ENCODE measurements at places on chromosomes 5 and 9.

DNA sequence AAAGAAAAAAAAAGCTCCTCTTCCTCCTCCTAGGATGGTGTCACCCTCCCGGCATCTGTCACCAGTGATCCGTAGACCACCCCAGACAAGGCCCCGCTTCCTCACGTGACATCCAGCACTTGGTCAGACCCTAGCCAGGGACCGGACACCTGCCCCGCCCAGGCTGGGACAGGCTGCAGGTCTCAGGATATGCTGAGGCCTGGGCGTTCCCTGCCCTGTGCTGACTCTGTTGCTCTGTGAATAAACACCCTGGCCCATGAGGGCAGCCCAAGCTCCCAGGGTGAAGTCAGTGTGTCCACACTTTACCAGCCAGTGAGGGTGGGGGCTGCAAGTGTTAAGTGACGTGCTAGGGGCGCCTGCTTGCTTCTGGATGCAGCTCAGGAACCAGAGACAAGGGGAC, 5.6 kb downstream of the EDF1 start:
- no peak for DNase-seq

DNA sequence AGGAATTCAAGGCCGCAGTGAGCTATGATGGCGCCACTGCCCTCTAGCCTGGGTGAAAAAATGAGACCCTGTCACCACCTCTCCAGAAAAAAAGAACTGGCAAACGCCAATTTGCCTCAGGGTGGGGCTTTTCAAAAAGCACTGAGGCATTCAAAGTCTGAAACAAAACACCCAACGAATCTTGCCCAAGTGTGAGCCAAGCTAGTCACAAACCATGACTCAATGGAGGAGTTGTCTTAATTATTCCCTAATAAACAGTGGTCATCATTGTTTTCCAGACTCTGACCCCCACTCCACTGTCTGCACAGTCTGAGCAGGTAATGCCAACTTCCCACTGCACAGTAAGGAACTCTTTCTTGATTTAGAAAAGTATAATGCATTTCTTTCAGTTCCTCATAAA, 16.8 kb downstream of the FRMD3 start:
- DNase-seq: no peak

GRCh38 chr9:90420768-90421513, 221.7 kb downstream of the DIRAS2 start:
- DNase-seq: no peak

DNA sequence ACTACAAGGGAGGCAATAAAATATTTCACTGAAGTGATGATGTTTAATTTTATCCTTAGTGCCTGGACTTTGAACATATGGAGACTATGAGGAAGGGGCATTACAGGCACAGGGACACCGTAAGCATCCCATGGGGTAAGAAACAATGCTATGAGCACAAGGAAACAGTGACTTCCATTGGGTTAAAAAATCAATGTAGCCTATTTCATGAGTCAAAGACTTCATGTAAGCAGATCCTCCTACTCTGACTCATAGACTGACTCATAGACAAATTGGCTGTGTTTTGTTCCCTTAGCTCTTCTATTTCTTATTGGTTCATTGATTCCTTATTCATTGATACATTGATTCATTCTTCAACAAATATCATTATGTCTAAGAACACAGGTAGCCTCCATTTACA, 351.0 kb downstream of the PRELID2 start:
- no peak for DNase-seq

DNA sequence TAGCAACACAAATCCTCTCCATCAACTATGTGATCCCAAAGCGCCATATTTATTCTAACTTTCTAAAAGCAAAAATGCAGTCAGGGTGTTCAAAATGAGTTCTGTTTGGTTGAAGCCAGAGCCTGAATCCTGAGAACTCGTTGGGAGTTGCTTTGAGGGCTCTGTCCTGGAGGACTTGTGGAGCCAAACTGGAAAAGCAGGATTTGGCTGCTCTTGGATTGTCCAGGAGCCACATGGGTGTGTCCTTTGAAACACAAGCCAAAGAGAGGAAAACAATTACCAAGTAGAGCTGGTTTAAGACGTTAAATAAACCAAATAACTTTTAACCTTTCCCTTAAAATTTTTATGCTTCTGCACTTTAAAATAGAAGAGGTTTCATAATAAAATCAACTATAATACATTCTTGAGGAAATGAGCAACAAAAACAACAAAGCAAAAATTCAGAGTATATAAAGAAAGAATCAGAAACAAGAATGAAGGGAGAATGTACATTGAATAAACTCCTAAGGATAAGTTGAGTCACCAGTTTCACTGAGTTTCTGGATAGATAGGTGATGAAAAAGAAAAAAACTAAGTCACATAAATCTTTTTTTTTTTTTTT, 13.5 kb downstream of the C5orf46 start:
- no peak for DNase-seq

DNA sequence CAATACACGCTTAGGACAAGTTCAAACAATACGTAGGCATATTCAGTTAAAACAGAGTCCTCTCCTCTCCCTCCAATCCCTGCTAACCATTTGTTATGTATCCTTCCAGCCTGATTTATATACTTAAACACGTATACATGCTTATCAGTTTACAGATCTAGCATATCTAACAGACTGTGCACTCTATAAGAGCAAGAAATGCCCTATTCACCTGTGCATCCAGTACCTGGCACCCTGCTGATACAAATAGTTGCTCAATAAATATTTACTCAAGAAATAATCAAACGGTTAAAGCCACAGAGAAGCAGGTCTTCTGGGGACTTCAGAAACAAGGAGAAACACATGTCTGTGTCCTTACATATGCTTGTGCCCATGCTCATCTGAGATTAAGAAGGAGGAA, 55.9 kb downstream of the MLLT3 start:
- no peak for DNase-seq

DNA sequence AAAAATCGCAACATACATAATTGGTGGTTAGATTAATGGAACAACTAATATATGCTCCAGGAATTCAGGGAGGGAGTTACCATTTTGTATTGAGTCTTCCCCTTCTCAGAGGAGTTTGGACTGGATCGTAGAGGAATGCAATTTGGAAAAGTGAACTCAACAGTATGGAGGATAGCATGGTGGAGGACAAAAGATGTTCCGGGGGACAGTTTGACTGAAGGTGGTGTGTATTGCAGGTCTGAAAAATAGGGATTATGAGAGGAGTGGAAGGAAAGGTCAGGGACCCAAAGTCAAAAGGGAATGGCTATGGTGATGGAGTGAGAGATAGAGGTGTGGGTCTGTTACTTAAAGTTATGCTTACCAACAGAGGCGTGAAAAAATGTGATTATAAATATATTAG, 1.5 kb downstream of the DNAJC21 start:
- no peak for DNase-seq

Measured in left renal cortex interstitium (tissue), 4 donors.